ENCODE measurements at places on chromosomes 1 and 21. TPM values are rescaled to one million over a fixed set of nuclear protein-coding genes. Genes with fewer than 3 reads are reported as not detected.

UTS2 gene
- total RNA-seq = 1.3 TPM

ZMYM4 gene
- total RNA-seq = 37.8 TPM

RORC gene
- total RNA-seq = 8.9 TPM

BLACAT1 gene
- total RNA-seq = not detected

KDF1 gene
- total RNA-seq = 2.3 TPM

C1QB gene
- not detected for total RNA-seq

GRCh38 chr1:54001591-54001990 is 16.4 kb downstream of the LDLRAD1 start:
- H3K27me3 ChIP-seq = no peaks in the 10 kb centered on the region
- no peak overlapping the region for H3K27ac ChIP-seq
- no peaks in the 10 kb centered on the region for H3K36me3 ChIP-seq
- H3K4me3 ChIP-seq = no peak overlapping the region
- DNase-seq = no peak
- no peaks in the 10 kb centered on the region for H3K4me1 ChIP-seq

DNA sequence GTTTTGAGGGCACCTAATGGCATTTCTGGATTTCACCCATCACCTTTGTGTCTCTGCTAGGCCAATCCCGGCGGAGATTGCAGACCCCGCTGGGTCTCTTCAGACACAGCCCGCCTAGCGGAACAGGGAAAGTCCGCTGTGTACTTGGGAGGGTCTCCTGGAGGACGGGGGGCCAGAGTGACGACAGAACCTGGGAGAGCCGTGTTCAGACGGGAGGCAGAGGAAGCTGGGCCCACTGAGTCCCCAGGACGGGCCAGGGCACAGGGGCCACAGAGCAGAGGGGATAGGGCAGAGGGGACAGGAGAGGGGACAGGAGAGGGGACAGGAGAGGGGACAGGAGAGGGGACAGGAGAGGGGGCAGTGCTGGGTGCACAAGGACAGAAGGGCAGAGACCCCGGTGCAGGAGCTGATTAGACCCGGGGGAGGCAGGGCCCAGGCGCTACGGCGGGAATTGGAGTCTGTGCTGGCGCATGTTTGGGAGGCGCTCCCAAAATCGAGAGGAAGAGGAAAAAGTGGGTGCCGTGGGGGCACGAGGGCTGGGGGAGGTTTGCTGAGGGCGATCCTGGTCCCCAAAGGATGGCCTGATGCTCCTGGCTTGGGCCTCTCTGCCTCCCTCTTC is 12.7 kb downstream of the TRPM2 start:
- no peak for DNase-seq
- peaks cover 4% of the 10 kb centered on the region for H3K36me3 ChIP-seq
- H3K27ac ChIP-seq = no peak overlapping the region
- no peaks in the 10 kb centered on the region for H3K27me3 ChIP-seq
- no peak overlapping the region for H3K4me3 ChIP-seq

GRCh38 chr21:38244885-38245869 is 11.6 kb upstream of the KCNJ15 start:
- DNase-seq = peak; percentile 61
- no peak overlapping the region for H3K4me3 ChIP-seq
- H3K27ac ChIP-seq = no peak overlapping the region

- H3K4me1 ChIP-seq = peaks cover 38% of the 10 kb centered on the region
- no peak for DNase-seq
- H3K27ac ChIP-seq = no peak overlapping the region
- no peaks in the 10 kb centered on the region for H3K36me3 ChIP-seq
- H3K27me3 ChIP-seq = no peaks in the 10 kb centered on the region
- H3K4me3 ChIP-seq = no peak overlapping the region
Measured at GRCh38 chr1:17207046-17207445, 2.1 kb downstream of the PADI1 start.

DNA sequence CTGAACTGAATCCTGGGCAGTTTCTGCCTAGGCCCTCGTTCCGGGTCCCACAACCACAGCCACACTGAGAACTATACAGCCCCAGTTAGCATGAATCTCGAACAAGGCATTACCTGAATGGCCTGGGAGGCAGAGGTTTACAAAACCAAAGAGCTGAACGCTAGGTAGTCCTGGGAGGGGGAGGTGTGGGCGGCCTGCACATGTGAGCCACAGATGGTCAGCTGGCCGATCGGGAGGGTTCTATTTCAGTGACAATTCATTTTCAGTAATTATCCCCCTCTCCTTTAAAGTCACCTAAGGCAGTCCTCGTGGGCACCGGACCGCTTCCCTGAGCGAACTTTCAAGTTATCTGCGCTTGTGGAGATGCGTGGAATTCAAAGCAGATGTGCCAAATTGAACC is 111.9 kb downstream of the GLIS1 start:
- H3K27me3 ChIP-seq = no peaks in the 10 kb centered on the region
- no peak overlapping the region for H3K27ac ChIP-seq
- DNase-seq = no peak
- no peaks in the 10 kb centered on the region for H3K4me1 ChIP-seq
- no peak overlapping the region for H3K4me3 ChIP-seq

GRCh38 chr1:208117409-208117808 is 126.8 kb downstream of the PLXNA2 start:
- H3K27ac ChIP-seq = no peak overlapping the region
- no peaks in the 10 kb centered on the region for H3K36me3 ChIP-seq
- H3K4me3 ChIP-seq = no peak overlapping the region
- H3K4me1 ChIP-seq = no peaks in the 10 kb centered on the region
- peaks cover 6% of the 10 kb centered on the region for H3K27me3 ChIP-seq

All from T-cell (primary cell).